ENCODE measurements at places on chromosomes 1 and 21.

GRCh38 chr21:29601047-29601446 lies 302.3 kb downstream of the BACH1 start:
- DNase-seq: no peak

DNA sequence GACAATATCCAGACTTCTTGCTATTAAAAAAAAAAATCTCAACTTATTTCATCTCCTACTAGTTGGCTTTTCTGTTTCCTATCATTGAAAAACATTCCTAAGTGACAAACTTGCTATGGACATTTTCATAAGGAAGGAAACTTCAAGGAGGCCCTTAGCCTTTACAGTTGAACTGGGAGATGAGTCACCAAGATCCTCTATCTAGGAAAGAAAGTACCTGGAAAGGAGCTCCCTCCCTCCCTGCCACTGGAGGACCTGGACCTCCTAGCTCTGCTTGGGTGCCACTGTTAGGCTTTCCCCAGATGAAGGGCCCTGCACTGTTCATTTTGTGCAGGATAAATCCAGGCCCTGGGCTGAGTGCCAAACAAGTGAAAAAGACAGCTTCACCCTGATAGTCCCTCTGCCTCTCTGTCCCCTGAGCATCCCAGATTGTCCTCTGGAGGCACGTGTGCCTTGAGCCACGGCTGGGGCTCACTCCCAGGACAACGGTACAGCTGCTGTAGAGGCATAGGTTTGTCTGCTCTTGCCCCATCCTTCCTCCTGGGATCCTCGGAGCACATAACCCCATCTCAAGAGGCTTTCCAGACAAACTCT lies 40.2 kb upstream of the SOX13 start:
- no peak for DNase-seq

GRCh38 chr21:28872218-28872617 lies 120.5 kb downstream of the LTN1 start:
- no peak for DNase-seq

GRCh38 chr1:11736746-11737639 lies 1.1 kb downstream of the AGTRAP start:
- DNase-seq: no peak

DNA sequence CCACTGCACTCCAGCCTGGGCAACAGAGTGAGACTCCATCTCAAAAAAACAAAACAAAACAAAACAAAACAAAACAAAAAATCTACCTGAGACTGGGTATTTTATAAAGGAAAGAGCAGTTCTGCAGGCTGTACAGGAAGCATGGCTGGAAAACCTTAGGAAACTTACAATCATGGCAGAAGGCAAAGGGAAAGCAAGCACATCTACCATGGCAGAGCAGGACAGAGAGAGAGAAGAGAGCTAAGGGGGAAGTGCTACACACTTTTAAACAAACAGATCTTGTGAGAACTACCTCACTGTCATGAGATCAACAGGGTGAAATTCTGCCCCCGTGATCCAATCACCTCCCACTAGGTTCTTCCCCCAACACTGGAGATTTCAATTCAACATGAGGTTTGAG lies 198.3 kb upstream of the SAMSN1 start:
- DNase-seq: no peak

- DNase-seq: no peak
Observed at GRCh38 chr1:107954126-107954525, 10.9 kb downstream of the VAV3 start.

Measured in NCI-H2029 (cell line).